ENCODE measurements at places on chromosomes 4 and X. TPM values are rescaled to one million over a fixed set of nuclear protein-coding genes. Genes with fewer than 3 reads are reported as not detected.

The PDZD4 gene
- 5.0 TPM for total RNA-seq

The GLRA3 gene
- total RNA-seq, result not detected

The IDH3G gene
- total RNA-seq, result 34.0 TPM

The FAT4 gene
- not detected for total RNA-seq

The USP26 gene
- not detected for total RNA-seq

The GPRIN3 gene
- total RNA-seq, result 19.9 TPM

The MAPK10 gene
- total RNA-seq, result not detected

The SPARCL1 gene
- not detected for total RNA-seq

The TBC1D8B gene
- 0.50 TPM for total RNA-seq

The IL13RA1 gene
- total RNA-seq, result 1.1 TPM

The NAP1L5 gene
- total RNA-seq, result 5.0 TPM

The HS3ST1 gene
- total RNA-seq, result not detected

The KCNE5 gene
- 0.26 TPM for total RNA-seq

The FAM241A gene
- 4.2 TPM for total RNA-seq

The SRP72 gene
- 187 TPM for total RNA-seq

The GPR50 gene
- total RNA-seq, result not detected

The SRD5A3 gene
- total RNA-seq, result 40.3 TPM

The SORCS2 gene
- 0.05 TPM for total RNA-seq

The PDE5A gene
- total RNA-seq, result 0.94 TPM

The NPNT gene
- 0.51 TPM for total RNA-seq

The HTRA3 gene
- total RNA-seq, result not detected

The SLC10A4 gene
- not detected for total RNA-seq

The DSPP gene
- not detected for total RNA-seq

The ZGRF1 gene
- total RNA-seq, result 52.5 TPM

The REPS2 gene
- 0.67 TPM for total RNA-seq

The HERC5 gene
- total RNA-seq, result 21.1 TPM

The SPANXB1 gene
- total RNA-seq, result not detected

The C4orf50 gene
- total RNA-seq, result 0.95 TPM

The PABPC1L2A gene
- not detected for total RNA-seq

The PABPC4L gene
- not detected for total RNA-seq

The RTL5 gene
- total RNA-seq, result 0.74 TPM

The ANOS1 gene
- not detected for total RNA-seq

The CYBB gene
- total RNA-seq, result 0.38 TPM

The NSUN7 gene
- total RNA-seq, result 6.7 TPM

The TMSB15B gene
- total RNA-seq, result 12.4 TPM

The CENPI gene
- 19.3 TPM for total RNA-seq

The EFHC2 gene
- total RNA-seq, result 0.79 TPM

The BMPR1B gene
- total RNA-seq, result not detected

The CT45A5 gene
- 0.35 TPM for total RNA-seq

The SYTL5 gene
- not detected for total RNA-seq

The MCUB gene
- total RNA-seq, result 43.8 TPM

The ARSJ gene
- total RNA-seq, result not detected

The NDUFB11 gene
- 84.3 TPM for total RNA-seq

The SULT1B1 gene
- 3.3 TPM for total RNA-seq

The HADH gene
- 35.7 TPM for total RNA-seq

The ETDB gene
- total RNA-seq, result not detected

The MAGEE1 gene
- total RNA-seq, result 3.3 TPM

The CENPE gene
- total RNA-seq, result 60.1 TPM

The PRKG2 gene
- 0.62 TPM for total RNA-seq

The NXF2B gene
- total RNA-seq, result not detected

The PAGE2B gene
- 1.1 TPM for total RNA-seq

The CXXC4 gene
- not detected for total RNA-seq

The CT45A10 gene
- not detected for total RNA-seq

The IL21 gene
- total RNA-seq, result 26.0 TPM

The MAGEA2 gene
- not detected for total RNA-seq

Measured in activated T-cell treated with anti-CD3 and anti-CD28 coated beads, Interleukin-2, amount 50 U/mL, for 72 hours (primary cell).